IMR-90 (cell line): ENCODE measurements at places on chromosomes 3 and 15.

DNA sequence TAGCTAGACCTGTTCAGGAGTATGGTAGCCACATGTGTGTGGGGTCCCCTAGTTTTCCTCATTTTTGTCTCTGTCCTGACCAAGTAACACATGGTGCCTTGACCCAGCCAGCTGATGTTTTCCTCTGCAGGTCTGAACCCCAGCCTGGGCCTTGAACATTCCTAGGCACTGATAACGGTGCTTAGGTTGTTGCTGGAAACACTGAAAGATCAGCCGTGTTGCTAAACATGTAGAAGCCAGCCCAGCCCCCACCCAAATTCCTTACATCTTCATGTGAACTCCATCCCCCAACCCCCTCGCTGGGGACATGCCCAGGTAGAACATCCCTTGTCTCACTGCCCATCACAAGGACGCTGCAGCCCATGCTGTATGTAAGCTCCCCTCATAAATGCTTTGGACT, 18.7 kb downstream of the RTP3 start:
- H3K36me3 ChIP-seq = 0 out of 2 replicates have a peak, but pooled peaks cover 2% of the 10 kb centered on the region
- no peaks in the 10 kb centered on the region for H3K27me3 ChIP-seq
- DNase-seq = no peak
- H3K27ac ChIP-seq = peak overlapping the region; percentile 59
- peaks cover 7% of the 10 kb centered on the region for H3K4me1 ChIP-seq

DNA sequence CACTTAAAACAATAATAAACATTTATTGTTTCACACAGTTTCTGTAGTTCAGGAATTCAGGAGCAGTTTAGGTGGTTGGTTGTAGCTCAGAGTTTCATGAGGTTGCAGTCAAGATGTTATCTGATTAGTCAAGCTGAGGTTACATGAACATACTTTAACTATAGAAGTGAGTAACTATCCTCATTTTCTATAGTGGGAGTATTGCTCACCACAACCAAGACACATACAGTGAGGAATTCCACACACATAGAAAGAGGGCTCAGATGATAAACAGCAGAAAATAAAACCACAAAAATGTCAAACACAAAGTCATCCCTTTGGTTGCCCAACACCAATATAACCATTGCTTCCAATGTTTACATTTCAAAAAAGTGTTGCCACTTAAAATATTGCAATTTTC, 13.6 kb downstream of the SCN11A start:
- DNase-seq = peak; percentile 60
- no peak overlapping the region for H3K4me3 ChIP-seq
- no peaks in the 10 kb centered on the region for H3K36me3 ChIP-seq

GRCh38 chr3:46025139-46025538, 2.1 kb downstream of the XCR1 start:
- H3K4me1 ChIP-seq = no peaks in the 10 kb centered on the region
- no peak for DNase-seq

DNA sequence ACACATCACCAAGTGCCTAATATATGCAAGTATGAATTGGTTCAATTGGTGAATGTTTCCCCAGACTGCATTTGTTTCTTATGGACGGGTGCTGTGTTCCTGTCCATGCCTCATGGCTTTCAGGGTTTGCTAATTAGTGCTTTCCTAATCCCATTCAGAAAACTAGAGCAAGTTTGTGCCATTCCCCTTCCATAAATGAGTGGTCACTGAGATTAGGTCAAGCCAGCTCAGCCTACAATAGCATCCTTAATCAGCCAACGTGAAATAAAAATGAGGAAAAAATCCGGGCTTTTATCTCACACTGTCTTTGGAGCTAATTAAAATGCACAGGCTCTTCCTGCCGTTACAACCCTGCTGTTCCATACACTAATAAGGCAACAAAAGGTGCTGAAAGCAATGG, 788.8 kb downstream of the ROBO1 start:
- no peaks in the 10 kb centered on the region for H3K36me3 ChIP-seq
- H3K4me3 ChIP-seq = no peak overlapping the region
- H3K27ac ChIP-seq = no peak overlapping the region

DNA sequence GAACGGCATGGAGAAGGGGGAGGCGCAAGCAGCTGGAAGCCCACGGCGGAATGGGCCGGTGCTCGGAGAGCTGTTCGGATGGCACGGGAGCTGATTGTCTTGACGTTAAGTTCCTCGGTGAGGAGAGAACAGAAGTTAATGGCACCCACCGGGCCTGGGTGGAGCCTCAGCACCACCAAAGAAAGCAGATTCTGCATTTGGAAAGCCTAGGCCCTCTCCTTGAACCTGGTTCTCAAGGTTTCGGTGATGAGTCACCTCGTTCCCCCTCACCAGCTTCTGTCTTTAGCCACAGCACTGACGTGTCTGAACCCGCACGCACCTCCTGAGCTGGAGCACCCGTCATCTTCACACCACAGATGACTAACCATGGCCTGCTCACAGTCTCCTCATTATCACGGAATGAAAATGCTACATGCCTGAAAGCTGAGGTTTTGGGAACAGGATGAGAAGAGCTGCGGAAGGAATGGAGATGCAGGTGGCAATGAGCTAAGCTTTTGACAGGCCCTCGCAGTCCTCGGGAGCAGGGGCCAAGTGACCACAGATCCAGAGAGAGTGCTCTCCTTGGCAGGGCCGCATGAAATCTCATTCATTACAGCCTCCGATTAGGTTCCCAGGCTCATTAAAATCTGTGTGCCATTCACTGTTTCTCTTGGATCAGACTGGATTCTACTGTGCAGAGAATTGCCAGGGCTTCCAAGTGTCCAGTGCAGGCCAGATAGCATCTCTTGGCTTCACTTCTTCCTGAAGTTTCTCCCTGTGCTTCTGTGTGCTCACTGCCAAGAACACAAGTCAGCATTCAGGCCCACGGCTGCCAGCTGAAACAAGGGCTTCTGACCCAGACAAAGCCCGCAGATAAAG, 96.3 kb upstream of the DLG1 start:
- H3K27ac ChIP-seq = no peak overlapping the region
- H3K4me3 ChIP-seq = no peak overlapping the region
- no peaks in the 10 kb centered on the region for H3K36me3 ChIP-seq
- DNase-seq = peak; percentile 99
- peaks cover 42% of the 10 kb centered on the region for H3K27me3 ChIP-seq
- peaks cover 4% of the 10 kb centered on the region for H3K4me1 ChIP-seq
